ENCODE measurements at places on chromosomes 11 and 22. TPM values are rescaled to one million over a fixed set of nuclear protein-coding genes. Genes with fewer than 3 reads are reported as not detected.

The SLC5A1 gene
- total RNA-seq = not detected

The SMIM35 gene
- not detected for total RNA-seq

The AP1B1 gene
- total RNA-seq = 93.9 TPM

The FXYD6 gene
- total RNA-seq = 143 TPM

The PNPLA5 gene
- total RNA-seq = not detected

The OR2AT4 gene
- not detected for total RNA-seq

The C22orf31 gene
- not detected for total RNA-seq

The ZDHHC8 gene
- total RNA-seq = 16.7 TPM

The FOXR1 gene
- not detected for total RNA-seq

The P2RX3 gene
- not detected for total RNA-seq

The PIWIL4 gene
- total RNA-seq = 3.1 TPM

The RGL4 gene
- total RNA-seq = not detected

The LRRC74B gene
- not detected for total RNA-seq

The AQP11 gene
- 4.9 TPM for total RNA-seq

The FGF19 gene
- not detected for total RNA-seq

The RAB39A gene
- total RNA-seq = 0.54 TPM

The IFITM1 gene
- 101 TPM for total RNA-seq

The MS4A4E gene
- not detected for total RNA-seq

The BARX2 gene
- not detected for total RNA-seq

The IFITM10 gene
- 1.5 TPM for total RNA-seq

The DLG2 gene
- 48.9 TPM for total RNA-seq

The KRTAP5-9 gene
- 0.54 TPM for total RNA-seq

The OR8D4 gene
- not detected for total RNA-seq

The MPPED2 gene
- 85.7 TPM for total RNA-seq

The GGTLC2 gene
- 2.6 TPM for total RNA-seq

The PIH1D2 gene
- 12.0 TPM for total RNA-seq

The ADM2 gene
- total RNA-seq = 6.7 TPM

The TREH gene
- total RNA-seq = not detected

The PHF5A gene
- 42.2 TPM for total RNA-seq

The NCR3LG1 gene
- 7.6 TPM for total RNA-seq

The SESN3 gene
- 82.2 TPM for total RNA-seq

The MUC5B gene
- not detected for total RNA-seq

The YPEL4 gene
- 1.1 TPM for total RNA-seq

The TPBGL gene
- total RNA-seq = 0.67 TPM

The VSIG2 gene
- 33.1 TPM for total RNA-seq

The AIP gene
- total RNA-seq = 90.8 TPM

The TBX1 gene
- total RNA-seq = 9.2 TPM

The OR8D1 gene
- not detected for total RNA-seq

The LRP5 gene
- 49.7 TPM for total RNA-seq

The PATE1 gene
- not detected for total RNA-seq

The SLC17A6 gene
- total RNA-seq = not detected

The CCND1 gene
- 99.2 TPM for total RNA-seq

The TRPM5 gene
- total RNA-seq = 0.67 TPM

The GATD1 gene
- 34.3 TPM for total RNA-seq

The GRM5 gene
- total RNA-seq = not detected

The GAL3ST1 gene
- 1.4 TPM for total RNA-seq

The NRGN gene
- total RNA-seq = 0.40 TPM

The EP300 gene
- 146 TPM for total RNA-seq

The CELF1 gene
- total RNA-seq = 144 TPM

The VWCE gene
- 0.54 TPM for total RNA-seq

The OR8G5 gene
- not detected for total RNA-seq

The TEX54 gene
- total RNA-seq = not detected

The KCTD17 gene
- total RNA-seq = 6.1 TPM

The GUCY1A2 gene
- total RNA-seq = 1.4 TPM

The SPA17 gene
- total RNA-seq = 25.2 TPM

The ABCG4 gene
- total RNA-seq = 1.0 TPM

The SMTNL1 gene
- total RNA-seq = not detected

The TNNI2 gene
- total RNA-seq = not detected

The TTC36 gene
- total RNA-seq = 0.78 TPM
